ENCODE measurements at places on chromosomes 5 and 9.

DNA sequence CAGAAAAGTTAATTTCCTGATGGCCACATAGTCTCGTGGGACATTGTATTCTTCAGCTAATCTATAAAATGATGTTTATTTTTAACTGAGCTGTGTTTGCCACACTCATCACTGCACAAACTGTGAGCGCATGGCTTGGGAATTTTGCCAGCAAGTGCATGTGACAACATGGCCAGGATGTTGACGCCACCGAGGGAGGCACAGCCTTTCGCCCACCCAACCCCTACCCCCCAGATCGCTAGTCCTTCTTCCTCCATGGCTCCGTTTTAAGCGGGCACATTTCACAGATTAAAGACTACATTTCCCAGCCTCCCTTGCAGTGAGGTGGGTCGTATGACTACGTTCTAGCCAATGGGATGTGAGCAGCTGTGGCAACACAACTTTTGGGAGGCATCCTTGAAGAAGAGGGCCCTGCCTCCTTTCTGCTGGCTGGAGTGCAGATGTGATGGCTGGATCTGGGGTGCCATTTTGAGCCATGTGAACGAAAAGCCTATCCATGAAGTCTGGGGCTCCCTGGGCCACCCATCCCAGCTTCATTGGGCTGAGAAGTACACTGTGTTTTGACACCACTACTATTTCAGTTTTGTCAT, 7.9 kb downstream of the NRARP start:
- H3K27me3 ChIP-seq = peaks cover 54% of the 10 kb centered on the region
- peak; percentile 64 for ATAC-seq
- no peak overlapping the region for H3K27ac ChIP-seq
- peak overlapping the region; percentile 46 for H3K4me3 ChIP-seq
- H3K36me3 ChIP-seq = no peaks in the 10 kb centered on the region
- H3K4me1 ChIP-seq = peaks cover 12% of the 10 kb centered on the region

DNA sequence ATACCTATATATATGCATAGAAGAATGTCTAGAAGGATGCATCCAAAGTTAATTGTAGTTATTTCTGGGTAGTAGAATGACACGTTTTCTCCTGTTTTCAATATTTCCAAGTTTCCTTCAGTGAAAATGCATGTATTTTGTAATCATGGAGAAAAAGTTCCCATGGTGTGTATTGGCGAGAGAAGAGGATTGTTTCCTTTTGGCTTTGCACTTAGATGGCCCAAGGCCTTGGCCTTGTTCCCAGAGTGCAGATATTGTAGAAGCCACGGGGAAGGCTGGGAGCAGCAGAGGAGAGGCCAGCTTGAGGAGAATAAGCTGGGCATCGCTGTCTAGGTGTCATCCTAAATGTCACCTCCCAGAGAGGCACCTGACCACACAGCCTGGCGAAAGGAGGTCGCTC, 44.0 kb downstream of the IRF1 start:
- H3K4me1 ChIP-seq = peaks cover 71% of the 10 kb centered on the region
- H3K36me3 ChIP-seq = peaks cover 13% of the 10 kb centered on the region
- no peak overlapping the region for H3K4me3 ChIP-seq
- peak overlapping the region; percentile 30 for H3K27ac ChIP-seq
- ATAC-seq = no peak

DNA sequence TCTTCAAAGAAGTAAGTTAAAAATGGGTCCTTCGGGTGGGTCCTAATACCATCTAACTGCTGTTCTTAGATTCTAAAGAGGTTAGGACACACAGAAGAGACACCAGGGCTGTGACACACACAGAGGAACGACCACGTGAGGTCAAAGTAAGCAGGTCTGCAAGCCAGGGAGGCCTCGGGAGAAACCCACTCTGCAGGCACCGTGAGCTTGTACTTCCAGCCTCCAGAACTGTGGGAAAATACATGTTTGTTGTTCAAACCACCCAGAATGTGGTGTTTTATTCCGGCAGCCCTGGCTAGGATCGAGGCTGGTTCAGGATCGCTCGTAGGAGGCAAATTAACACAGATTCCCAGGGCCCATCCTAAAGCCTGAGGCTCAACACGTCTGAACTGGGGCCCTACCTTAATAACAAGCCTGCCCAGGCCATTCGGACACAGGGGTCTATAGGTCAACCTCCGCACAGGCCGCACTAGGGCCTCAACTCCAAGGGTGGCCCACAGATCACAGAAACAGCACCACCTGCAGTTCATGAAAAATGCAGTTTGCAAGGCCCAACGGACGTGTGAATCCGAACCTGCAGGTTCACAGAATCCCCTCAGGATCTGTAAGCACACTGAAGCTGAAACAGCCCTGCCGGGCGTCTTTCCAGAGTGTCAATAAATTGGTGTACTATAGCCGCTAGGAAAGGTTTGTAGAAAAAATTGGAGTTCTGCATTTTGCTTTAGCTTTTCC, 7.1 kb downstream of the MED10 start:
- peaks cover 75% of the 10 kb centered on the region for H3K36me3 ChIP-seq
- H3K27ac ChIP-seq = no peak overlapping the region
- ATAC-seq = no peak
- H3K4me1 ChIP-seq = peaks cover 33% of the 10 kb centered on the region
- H3K4me3 ChIP-seq = no peak overlapping the region

DNA sequence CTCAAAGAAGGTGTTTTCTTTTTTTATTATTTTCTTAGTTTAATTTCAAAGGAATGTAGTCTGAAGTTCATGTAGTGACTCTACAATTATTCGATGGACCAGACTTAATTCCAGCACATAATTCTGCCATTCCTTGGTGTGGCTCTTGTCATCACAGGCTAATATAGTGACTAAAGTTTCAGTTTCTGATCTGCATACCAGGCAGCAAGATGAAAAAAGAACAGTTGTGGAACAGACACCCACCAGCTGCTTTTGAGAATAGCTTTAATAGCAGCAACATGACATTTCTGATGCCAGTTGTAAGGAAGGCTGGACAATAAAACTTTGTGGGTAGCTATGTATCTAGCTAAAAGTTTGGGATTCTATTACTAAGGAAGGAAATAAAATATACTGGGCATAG, 676.3 kb upstream of the GRAMD2B start:
- H3K4me3 ChIP-seq = no peak overlapping the region
- H3K27ac ChIP-seq = no peak overlapping the region
- H3K4me1 ChIP-seq = no peaks in the 10 kb centered on the region

DNA sequence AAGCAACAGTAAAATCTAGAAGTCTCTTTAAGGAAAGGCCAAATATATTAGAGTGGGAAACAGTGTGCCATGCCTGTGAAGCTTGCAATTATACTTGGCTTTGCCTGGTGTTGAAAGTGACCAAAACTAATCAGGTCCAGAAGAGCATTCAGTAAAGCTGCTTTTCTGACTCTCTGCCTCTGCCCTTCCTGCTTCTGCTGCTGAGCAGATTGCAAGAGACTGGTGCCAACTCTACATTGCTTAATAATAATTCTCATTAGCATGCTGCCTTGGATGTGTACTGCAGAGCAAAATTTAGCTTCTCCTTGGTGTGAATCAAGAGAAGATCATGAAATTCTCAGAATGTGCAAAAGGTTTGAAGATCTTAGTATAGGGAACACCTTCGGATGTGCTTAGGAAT, 120.4 kb upstream of the RFX3 start:
- H3K27ac ChIP-seq = no peak overlapping the region
- no peaks in the 10 kb centered on the region for H3K4me1 ChIP-seq
- no peak overlapping the region for H3K4me3 ChIP-seq

- peak within 1 kb of the TSS; percentile 60 for H3K27ac ChIP-seq
- peaks cover 12% of the 10 kb centered on the region for H3K36me3 ChIP-seq
- no peaks in the 10 kb centered on the region for H3K27me3 ChIP-seq
- H3K4me1 ChIP-seq = peaks cover 34% of the 10 kb centered on the region
- peak; percentile 95 for ATAC-seq
- peak within 1 kb of the TSS; percentile 86 for H3K4me3 ChIP-seq
Measured at GRCh38 chr5:157743163-157744050, at the start of gene LSM11. LSM11 (plus strand) TSS chr5:157743712; CDS start chr5:157743751, 39 bp downstream.

DNA sequence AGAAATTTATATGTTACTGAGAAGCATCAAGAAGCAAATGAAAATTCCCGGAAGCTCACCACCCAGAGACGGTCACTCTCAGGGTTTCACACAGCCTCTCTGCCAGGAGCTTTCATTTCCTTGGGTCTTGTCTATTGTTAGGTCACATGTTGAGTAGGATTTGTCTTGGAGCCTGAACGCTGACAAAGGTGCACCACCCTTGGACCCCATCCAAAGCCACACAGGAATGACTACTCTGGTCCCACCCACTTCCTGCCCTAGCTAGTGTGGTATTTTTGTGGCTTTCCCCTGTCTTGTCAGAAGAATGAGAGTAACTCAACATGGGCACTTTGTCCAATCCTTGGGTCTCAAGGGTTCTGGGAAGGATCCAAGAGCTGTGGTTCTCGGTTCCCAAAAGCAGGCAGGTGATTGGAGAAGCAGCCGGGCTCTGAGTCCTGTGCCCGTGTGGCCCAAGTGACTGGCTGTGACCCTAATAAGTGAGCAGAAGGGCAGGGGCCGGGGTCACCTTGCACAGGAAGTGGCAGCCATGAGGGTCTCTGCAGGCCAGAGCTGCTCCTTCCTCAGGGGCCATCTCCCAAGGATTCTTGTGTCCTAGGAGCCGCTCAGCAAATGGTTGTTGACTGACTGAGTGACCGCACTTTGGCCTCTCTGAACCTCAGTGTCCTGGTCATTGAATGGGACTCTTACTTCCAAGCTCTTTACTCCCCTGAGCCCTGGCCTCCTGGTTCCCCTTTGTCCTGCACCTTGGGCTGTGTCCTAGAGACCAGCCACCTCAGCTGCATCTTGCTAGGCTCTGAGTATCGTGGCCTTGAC, 6.9 kb downstream of the FGD3 start:
- H3K27me3 ChIP-seq = peaks cover 18% of the 10 kb centered on the region
- H3K27ac ChIP-seq = peak overlapping the region; percentile 70
- peaks cover 16% of the 10 kb centered on the region for H3K4me1 ChIP-seq
- no peaks in the 10 kb centered on the region for H3K36me3 ChIP-seq
- H3K4me3 ChIP-seq = peak overlapping the region; percentile 48

GRCh38 chr5:68329554-68330255, 114.1 kb downstream of the PIK3R1 start:
- no peak overlapping the region for H3K27ac ChIP-seq
- ATAC-seq = no peak
- H3K4me3 ChIP-seq = no peak overlapping the region
- H3K27me3 ChIP-seq = peaks cover 12% of the 10 kb centered on the region
- peaks cover 19% of the 10 kb centered on the region for H3K4me1 ChIP-seq

DNA sequence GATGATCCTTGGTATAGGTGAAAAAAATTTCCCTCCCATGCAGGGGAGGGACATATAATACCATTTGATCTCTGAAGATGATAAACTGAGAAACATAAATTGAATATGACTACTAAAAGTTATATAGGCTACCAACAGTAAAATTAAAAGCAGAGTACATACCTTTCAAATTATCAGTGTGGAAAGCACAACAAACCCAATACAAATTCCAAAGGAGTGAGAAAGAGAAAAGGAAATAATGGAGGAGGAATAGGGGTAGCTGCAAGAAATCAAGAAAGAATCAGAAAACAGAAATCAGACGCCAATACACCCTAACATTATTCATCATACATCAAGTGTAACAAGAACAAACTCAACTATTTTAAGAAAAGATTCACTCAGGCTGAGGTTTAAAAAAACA, 17.7 kb downstream of the GNAQ start:
- no peaks in the 10 kb centered on the region for H3K4me1 ChIP-seq
- no peak for ATAC-seq
- no peak overlapping the region for H3K27ac ChIP-seq
- no peaks in the 10 kb centered on the region for H3K36me3 ChIP-seq
- H3K4me3 ChIP-seq = no peak overlapping the region
- H3K27me3 ChIP-seq = peaks cover 46% of the 10 kb centered on the region

DNA sequence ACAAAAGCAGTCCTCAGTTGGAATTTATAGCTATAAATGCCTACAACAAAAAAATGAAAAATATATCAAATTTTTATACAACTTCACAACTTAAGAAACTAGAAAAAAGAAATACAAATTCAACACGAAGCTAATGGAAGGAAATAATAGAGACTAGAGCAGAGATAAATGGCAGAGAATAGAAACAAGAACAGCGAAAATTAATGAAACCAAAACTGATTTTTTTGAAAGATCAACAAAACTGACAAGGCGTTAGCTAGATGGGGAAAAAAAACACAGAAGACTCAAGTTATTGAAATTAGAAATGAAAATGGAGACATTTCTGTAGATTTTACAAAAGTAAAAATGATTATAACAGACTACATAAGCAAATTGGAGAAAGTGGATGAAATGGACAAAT, 20.6 kb downstream of the TPD52L3 start:
- no peak for ATAC-seq
- peaks cover 32% of the 10 kb centered on the region for H3K27me3 ChIP-seq

DNA sequence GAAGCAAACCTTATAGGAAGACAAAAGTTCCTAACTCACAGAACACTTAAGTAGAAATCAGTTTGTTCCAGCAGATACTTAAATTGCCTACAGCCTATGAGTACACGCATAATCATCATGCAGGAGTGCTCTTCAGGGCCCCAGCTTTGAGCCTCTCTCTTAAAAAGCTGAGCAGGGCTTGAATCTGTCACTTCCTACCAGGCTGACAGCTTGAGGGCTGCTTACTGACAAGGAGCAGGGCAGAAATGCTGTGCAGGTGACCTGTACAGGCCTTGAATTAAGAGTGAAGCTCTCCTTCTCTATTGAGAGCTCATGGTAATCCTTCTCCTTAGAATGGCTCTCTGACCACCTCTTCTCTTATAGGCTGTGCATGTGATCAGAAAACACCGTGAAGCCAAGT, 66.5 kb upstream of the MAST4 start:
- H3K27me3 ChIP-seq = no peaks in the 10 kb centered on the region
- H3K27ac ChIP-seq = peak overlapping the region; percentile 35
- H3K36me3 ChIP-seq = no peaks in the 10 kb centered on the region
- ATAC-seq = no peak
- no peak overlapping the region for H3K4me3 ChIP-seq

All from stimulated activated memory B cell treated with anti-CD40 and anti-IgM and Interleukin-4, amounts not matched to agents 10 μg/mL and 1 μg/mL and 100 μg/mL, for 72 hours (primary cell).